ENCODE measurements at places on chromosomes 4 and X.

- no peak for DNase-seq
Observed at GRCh38 chr4:69092190-69092589, 4.1 kb upstream of the UGT2B7 start.

DNA sequence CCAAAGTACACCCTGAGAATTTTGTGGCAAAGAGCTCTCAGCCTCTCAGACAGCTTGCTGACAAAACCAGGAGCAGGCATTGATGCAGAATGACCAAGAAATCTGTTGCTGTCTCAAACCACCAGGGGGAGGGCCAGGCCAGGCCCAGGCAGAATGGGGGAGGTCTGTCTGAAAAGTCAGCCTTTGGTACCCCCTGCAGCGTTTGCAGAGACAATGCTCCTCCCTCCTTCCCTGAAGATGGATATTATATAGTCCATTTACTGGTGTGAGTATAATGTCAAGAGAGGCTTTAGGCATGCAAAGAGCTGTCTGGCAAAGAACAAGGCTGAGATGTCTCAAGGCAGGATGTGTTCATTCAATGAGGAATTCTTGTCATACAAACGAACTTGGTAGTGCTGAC, 52.9 kb upstream of the TRPC5OS start:
- no peak for DNase-seq

- no peak for DNase-seq
Observed at GRCh38 chr4:149296503-149296902, 519.1 kb downstream of the IQCM start.

DNA sequence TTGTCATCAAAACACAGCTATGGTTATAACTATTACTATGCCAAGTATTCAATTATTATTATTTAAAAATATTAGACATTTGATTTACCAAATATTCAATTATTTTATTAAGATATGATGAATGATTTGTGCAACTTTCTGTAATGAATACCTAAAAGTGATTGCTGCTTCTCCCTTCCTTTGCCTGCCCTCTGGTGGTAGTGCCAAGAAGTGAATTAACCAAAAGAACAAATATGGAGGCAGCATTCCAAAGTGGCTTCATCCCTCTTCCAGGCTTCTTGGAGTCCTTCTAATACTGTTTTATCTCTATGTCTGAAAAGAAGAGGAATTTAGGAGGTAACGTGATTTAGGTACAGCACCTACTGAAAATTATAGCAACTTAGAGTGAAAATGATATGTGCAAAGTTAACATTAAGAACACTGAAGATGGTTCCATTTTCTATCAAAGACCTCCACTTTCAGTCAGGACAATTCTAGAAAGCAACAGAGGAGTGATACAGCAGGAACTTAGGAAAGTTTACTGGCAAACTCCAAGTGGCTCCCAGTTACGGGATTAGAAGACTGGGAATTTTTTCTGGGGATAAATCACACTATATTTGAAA, 43.0 kb downstream of the ENPEP start:
- peak; percentile 11 for DNase-seq

- DNase-seq, result no peak
Observed at GRCh38 chr4:38242101-38242500, 281.9 kb downstream of the PTTG2 start.

GRCh38 chr4:145859426-145859825, 79.2 kb downstream of the ZNF827 start:
- no peak for DNase-seq

- no peak for DNase-seq
Observed at GRCh38 chrX:89033723-89034122, 286.7 kb downstream of the CPXCR1 start.

- DNase-seq, result no peak
Observed at GRCh38 chr4:171891038-171891437, 77.8 kb downstream of the GALNTL6 start.

DNA sequence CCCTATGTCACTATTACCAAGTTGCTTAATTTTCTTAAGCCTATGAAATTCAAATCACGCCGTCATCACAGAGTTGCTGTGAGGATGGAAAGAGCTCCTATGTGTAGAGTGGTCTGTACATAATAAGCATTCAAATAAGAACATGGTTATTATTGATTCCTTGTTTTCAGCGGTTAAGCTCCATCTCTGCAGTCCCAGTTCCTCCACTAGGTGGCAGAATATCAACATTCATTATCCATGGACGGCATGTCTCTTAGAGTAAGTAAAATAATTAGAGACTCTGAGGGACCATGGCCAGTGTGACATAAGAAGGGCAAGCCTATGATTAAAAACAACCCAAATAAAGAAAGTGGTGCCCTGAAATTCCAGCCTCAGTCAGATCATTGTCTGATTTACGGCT, 132.5 kb upstream of the NHS start:
- no peak for DNase-seq

GRCh38 chrX:1449036-1449822, 3.5 kb downstream of the ASMTL start:
- no peak for DNase-seq

- DNase-seq, result no peak
Observed at GRCh38 chrX:151801980-151802379, 67.4 kb downstream of the CNGA2 start.

DNA sequence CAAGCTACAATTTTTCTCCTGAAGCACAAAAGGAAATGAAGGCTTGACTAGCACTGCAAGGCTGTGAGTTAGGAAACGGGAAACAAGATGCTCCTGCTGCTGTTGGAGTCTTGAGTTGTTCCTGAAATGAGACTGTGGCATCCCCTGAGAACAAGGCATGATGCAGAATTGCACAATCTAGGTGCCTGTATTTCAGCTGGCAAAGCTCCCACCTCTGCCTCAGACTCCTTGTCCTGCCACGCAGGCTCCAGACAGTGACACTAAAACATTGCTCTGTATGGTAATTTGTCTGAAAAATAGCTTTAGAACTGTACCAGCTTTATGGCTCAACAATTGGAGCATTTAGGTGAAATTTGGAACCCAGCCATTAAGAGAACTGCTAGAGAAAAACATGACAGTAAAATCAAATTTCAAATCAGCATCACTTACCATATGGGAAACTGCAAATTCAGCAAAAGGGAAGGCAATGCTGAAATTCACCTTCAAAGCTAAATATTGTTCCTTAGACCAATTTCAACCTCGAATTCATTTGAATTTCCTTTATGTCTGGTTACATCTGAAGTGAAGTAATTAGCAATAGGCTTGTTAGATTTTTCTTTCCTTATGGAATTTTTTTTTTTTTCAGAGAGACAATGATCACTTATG, 103.4 kb downstream of the MFAP3L start:
- DNase-seq, result no peak

GRCh38 chr4:133402616-133403015, 253.5 kb downstream of the PCDH10 start:
- no peak for DNase-seq

GRCh38 chr4:81498551-81499099, 26.9 kb upstream of the RASGEF1B start:
- no peak for DNase-seq

- DNase-seq, result no peak
Observed at GRCh38 chrX:71056867-71057266, 11.3 kb downstream of the SNX12 start.

DNA sequence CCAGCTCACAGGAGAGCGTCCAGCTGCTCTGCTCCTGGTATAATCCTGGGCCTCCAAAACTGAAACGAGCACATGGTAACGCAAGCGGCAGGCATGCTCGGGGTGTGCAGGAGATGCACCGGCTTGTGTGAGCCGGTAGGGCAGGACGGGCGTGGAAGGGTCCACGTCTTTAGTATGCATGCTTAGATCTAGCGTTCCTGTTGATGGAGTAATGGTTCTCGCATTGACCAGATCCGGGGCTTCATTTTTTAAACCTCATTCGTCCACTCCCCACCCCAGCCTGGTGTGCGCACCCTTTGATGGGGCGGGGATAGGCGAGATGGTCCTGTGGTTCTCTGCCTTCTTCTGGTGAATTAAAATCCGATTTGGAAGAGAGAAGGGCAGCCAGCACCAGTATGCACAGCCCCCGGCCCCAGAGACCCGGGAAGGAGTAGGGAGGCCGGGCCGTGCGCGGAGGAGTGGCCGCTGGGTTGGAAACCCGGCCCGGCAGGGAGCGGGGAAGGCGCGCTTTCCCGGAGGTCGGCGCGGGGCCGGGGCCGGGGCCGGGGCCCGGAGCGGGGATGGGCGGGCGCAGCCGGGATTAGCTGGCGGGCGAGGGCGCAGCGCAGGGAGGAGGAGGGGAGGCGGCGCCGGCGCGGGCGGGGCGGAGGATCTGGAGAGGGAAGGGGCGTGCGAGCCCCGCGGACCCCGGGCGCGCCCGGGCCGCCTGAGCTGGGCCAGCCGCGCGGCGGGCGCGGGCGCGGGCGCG, 39.9 kb downstream of the FAM149A start:
- DNase-seq, result no peak

DNA sequence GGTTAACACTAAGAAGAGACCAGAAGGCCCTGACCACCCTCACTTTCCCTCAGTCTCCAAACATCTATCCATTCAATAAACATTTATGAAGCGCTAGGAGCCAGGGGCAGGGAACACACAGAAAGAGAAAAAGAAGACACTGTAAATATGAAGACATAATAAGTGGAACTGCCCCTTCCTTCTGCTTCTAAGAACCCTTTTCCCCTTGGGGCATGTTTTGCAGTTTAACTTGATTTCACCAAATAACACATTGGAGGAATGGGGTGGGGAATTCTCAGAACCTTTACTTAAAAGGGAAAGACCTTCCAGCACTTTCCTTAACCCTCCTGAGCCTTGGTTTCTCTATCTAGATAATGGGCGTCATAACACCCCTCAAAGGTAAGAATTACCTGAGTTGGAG, 42.3 kb downstream of the RBM47 start:
- no peak for DNase-seq

DNA sequence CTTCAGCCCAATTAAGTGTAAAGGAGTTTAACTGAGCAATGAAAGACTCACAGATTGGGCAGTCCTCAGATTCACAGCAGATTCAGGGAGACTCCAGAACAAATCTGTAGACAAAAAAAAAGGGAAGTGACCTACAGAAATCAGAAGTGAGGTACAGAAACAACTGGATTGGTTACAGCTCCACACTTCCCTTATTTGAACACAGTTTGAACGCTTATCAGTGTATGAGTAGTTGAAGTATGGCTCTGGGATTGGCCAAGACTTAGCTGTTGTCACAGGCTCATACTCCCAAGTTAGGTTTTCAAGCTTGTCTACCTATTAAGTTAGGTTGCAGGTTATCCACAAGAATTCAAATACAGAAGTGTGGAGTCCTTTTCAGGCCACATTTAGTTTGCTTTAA, 112.4 kb upstream of the ELOVL6 start:
- no peak for DNase-seq

DNA sequence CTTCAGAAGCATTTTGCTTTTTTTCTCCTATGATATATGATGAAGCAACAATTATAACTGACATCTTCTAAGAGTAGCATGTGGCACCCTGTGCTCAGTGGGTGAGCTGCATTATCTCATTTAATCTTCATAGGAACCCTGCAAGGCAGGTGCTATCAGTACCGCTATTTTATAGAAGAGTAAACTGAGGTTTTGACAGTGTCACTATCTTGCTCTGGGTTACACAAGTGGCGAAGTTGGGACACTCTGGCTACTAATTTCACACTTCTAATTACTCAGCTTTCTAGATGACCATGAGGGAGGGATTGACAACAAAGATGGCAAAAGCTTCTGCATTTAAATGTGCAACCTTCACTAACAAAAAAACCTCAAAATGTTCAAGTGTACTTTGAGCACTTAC, 76.9 kb upstream of the CAMK2D start:
- DNase-seq, result no peak

DNA sequence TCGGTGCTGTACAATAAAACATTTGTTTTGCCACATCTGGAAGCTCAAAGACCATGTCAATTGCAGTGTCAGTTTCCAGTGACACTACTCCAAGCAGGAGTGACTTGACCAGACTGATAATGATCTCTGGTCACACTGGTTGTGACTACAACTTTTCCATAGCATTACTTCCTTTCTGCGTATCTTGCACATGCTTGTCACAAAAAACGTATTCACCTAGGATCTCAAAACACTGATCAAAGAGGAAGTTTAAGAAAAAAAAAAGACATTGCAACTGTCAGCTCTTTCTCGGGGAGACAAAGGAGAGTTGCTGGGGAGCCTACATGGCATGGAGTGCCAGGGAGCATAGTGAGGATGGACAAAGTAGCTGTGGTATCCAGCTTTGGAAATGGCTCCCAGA, 60.6 kb downstream of the OPHN1 start:
- DNase-seq, result no peak

- no peak for DNase-seq
Observed at GRCh38 chrX:11537141-11537540, 128.6 kb downstream of the ARHGAP6 start.
